ENCODE measurements at places on chromosomes 3 and 15.
A peak's percentile ranks its signal among the peaks of the same experiment; 100 is the strongest.

DNA sequence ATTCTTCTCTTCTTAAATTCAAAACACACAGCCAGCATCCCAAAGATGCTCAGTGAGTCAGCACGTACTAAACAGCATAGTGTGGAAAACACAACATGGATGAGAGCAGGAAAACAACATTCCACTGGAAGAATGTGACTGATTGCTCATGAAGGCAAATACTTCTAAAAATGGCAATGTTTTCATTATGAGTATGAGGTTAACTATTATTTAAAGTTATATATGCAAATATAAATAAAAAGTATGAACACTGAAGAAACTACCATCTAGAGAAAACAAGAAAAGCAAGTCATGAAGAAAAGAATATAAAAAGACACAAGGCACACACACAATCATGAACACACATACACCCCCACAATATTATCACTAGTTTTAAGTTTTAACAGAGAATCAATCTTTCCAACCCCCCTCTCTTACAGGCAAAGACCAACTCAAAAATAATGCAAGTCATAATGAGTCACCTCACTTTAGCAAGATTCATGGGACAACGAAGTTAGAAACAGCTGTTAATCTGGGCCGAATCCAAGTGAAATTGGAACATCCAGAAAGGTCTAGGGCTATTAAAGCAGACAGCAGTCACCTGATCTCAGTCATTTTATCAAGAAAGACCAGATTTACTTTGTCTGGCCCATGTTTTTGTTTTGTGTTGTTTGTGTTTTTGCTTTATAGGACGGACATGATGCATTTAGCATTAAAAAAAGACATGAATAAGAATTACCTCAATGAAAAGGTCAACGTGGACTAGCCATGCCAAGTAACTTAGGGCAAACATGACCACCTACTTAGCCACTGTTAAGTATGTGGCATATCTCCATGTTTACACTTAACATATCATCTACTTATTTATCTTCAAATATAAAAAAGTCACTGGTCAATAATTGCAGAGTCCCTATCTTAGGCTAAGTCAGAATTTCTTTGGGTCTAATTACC lies 18.1 kb downstream of the GBE1 start:
- H3K27ac ChIP-seq: no peak overlapping the region
- DNase-seq: no peak

DNA sequence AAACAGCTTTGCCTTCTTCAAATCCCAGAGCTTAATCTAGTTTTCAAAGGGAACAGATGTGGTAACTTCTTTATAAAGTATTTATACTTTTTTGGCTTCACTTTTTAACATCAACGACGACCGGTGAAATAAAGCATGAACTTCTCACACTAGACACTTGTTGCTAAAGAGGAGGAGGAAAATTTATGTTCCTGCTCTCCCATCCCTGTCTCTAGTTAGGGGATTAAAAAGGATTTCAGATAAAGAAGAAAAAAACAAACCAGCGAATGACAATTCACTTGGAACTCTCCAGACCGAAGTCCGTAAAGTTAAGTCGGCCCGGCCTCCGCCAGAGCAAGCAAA lies 672 bp downstream of the NEDD4 start:
- DNase-seq: no peak
- H3K4me3 ChIP-seq: peak overlapping the region; percentile 85
- H3K4me1 ChIP-seq: peaks cover 16% of the 10 kb centered on the region
- peaks cover 33% of the 10 kb centered on the region for H3K27me3 ChIP-seq

GRCh38 chr3:127170814-127171213 lies 22.1 kb upstream of the PRR23E start:
- no peak for DNase-seq
- peaks cover 12% of the 10 kb centered on the region for H3K27me3 ChIP-seq
- no peaks in the 10 kb centered on the region for H3K4me1 ChIP-seq
- no peaks in the 10 kb centered on the region for H3K36me3 ChIP-seq
- H3K27ac ChIP-seq: no peak overlapping the region
- H3K4me3 ChIP-seq: no peak overlapping the region

DNA sequence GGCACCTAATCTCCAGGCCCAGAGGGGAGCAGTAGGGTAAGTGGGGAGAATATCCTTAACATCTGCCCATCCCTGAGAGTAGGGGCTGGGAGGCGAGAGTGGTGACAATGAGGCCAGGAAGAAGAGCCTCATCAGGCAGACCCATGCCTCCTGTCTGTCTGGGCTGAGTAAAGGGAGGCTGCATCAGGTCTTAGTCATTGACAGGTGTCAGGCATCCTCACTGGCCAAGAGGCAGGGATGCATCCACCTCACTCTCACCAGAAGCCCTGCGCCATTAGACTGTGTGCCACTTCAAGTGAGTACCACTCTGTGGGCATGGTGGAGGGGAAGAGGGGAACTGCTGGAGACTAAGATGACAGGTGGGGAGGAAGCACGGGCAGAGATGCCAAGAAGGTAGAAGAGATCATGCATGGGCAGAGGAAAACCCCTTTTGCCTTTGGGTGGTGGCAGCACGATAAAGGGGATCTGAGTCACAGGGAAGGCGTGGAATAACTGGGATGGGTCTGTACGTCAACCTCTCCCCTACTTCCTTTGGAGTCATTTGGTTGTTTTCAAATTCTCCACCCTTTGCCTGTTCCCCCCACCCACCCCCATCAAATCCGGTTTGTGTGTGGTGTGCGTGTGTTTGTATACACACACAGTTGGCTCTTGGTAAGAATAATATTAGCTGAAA lies 14.1 kb downstream of the ANAPC13 start:
- H3K36me3 ChIP-seq: no peaks in the 10 kb centered on the region
- no peak overlapping the region for H3K27ac ChIP-seq
- DNase-seq: no peak

DNA sequence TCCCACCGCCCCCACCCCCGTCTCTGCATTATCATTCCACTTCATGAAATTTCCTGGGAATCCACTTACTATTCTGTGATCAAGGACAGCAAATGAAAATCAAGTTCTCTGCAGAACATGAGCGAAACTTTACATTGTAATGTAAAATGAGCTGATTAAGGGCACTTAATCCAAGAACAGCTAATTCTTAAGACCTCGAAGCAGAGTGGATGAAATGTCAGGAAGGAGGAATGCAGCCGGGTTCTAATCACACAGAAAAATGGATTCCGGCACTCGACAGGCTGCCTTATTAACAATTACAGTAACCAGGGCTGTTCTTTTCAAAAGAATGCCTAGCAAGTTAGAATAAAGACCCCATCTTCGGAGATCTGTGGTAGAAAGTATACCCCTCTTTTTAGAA lies 57.5 kb downstream of the RFTN1 start:
- H3K27me3 ChIP-seq: no peaks in the 10 kb centered on the region
- no peak overlapping the region for H3K27ac ChIP-seq
- peaks cover 13% of the 10 kb centered on the region for H3K36me3 ChIP-seq
- peaks cover 5% of the 10 kb centered on the region for H3K4me1 ChIP-seq
- H3K4me3 ChIP-seq: no peak overlapping the region

GRCh38 chr3:151431940-151432339 lies 28.9 kb downstream of the IGSF10 start:
- H3K4me3 ChIP-seq: no peak overlapping the region
- DNase-seq: no peak
- no peaks in the 10 kb centered on the region for H3K36me3 ChIP-seq
- H3K27ac ChIP-seq: no peak overlapping the region

- no peaks in the 10 kb centered on the region for H3K36me3 ChIP-seq
- H3K27ac ChIP-seq: no peak overlapping the region
- no peaks in the 10 kb centered on the region for H3K27me3 ChIP-seq
- peaks cover 18% of the 10 kb centered on the region for H3K4me1 ChIP-seq
- no peak for DNase-seq
Observed at GRCh38 chr15:28981351-28981720, 95.6 kb downstream of the APBA2 start.

- H3K4me1 ChIP-seq: peaks cover 27% of the 10 kb centered on the region
- H3K4me3 ChIP-seq: no peak overlapping the region
- peak overlapping the region; percentile 79 for H3K27ac ChIP-seq
- DNase-seq: peak; percentile 78
- H3K27me3 ChIP-seq: no peaks in the 10 kb centered on the region
Observed at GRCh38 chr3:101643861-101644613, 32.9 kb downstream of the ZBTB11 start.

- H3K36me3 ChIP-seq: peaks cover 1% of the 10 kb centered on the region
- DNase-seq: no peak
- no peak overlapping the region for H3K27ac ChIP-seq
- H3K4me1 ChIP-seq: peaks cover 4% of the 10 kb centered on the region
- H3K4me3 ChIP-seq: no peak overlapping the region
Observed at GRCh38 chr3:114903213-114903612, 243.9 kb downstream of the ZBTB20 start.

GRCh38 chr3:144295613-144296012 lies 324.0 kb downstream of the DIPK2A start:
- no peak overlapping the region for H3K4me3 ChIP-seq
- no peak for DNase-seq
- no peak overlapping the region for H3K27ac ChIP-seq
- H3K27me3 ChIP-seq: peaks cover 15% of the 10 kb centered on the region

GRCh38 chr3:117003501-117003900 lies 293.9 kb downstream of the TUSC7 start:
- no peak overlapping the region for H3K4me3 ChIP-seq
- H3K27me3 ChIP-seq: no peaks in the 10 kb centered on the region
- no peaks in the 10 kb centered on the region for H3K36me3 ChIP-seq
- no peak overlapping the region for H3K27ac ChIP-seq
- no peaks in the 10 kb centered on the region for H3K4me1 ChIP-seq

DNA sequence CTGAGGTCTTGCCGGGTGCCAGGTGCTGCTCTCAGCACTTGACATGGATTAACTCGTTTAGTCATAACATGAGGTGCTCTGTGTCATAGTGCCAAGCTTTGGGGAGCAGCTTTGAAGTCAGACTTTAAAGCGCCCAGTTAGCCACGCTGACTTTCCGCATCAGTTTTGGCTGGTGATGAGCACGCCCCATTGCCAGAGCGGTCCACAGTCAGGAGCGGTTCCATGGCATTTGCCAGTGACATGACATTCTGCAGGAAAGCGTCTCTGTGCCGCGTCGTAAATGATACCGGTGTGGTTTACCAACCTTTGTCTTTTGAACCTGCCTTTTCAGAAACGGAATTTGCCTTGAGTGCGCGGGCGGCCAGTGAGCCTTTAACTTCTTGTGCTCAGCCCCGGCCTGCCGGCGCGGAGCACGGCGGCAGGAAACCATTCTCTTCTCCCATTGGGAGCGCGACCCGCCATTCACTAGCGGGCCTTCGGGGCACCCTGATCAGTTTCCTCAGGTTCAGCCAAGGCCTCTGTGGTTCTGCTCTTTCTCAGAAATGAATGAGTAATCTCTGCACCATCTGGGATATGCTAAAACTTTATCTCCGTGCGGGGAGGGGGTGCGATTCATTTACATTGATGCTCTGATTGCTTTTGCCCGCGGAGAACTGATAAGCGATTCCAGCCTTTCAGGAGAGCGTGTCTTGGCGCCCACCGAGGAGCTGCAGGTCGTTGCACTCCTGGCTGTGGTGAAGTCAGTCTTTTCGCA lies 1.7 kb upstream of the SLC2A2 start:
- H3K4me1 ChIP-seq: no peaks in the 10 kb centered on the region
- H3K4me3 ChIP-seq: no peak overlapping the region
- peaks cover 20% of the 10 kb centered on the region for H3K27me3 ChIP-seq
- no peak overlapping the region for H3K27ac ChIP-seq

DNA sequence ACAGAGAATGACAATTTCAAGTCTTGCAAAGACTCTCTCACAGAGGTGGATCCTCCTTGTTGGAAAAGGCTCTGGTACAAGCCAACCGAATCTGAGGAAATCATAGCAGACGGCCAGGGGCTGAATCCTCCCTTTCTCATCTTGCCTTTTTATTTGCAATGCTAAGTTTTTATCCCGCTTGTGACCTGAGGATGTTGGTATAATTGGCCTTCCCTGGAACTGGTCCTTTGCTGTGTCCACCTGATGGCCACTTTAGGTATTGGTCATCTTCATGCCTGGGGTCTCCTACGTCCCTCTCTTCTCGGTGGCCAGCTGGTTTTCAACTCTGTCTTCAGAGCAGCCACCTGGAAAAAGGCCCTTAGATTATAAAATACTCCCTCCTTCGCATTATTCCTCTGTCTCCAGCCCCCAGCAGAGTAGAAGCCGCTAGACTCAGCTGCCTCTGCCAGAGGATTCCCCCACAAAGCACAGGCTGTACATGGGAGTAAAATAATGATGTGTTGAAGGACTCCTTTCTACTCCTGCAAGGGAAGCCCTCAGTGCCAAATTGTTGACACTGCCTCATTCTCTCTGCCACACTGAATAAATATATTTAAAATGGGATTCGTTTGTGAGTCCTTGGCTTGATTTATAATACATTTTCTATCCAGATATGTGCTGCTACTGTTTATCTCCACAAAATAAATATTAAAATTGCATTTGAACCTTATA lies 208.9 kb upstream of the CFAP20DC start:
- DNase-seq: no peak
- H3K4me1 ChIP-seq: no peaks in the 10 kb centered on the region

- H3K27me3 ChIP-seq: peaks cover 53% of the 10 kb centered on the region
- peak; percentile 37 for DNase-seq
- H3K27ac ChIP-seq: peak overlapping the region; percentile 60
- no peaks in the 10 kb centered on the region for H3K36me3 ChIP-seq
Observed at GRCh38 chr3:194685065-194685717, 492 bp upstream of the FAM43A start.

DNA sequence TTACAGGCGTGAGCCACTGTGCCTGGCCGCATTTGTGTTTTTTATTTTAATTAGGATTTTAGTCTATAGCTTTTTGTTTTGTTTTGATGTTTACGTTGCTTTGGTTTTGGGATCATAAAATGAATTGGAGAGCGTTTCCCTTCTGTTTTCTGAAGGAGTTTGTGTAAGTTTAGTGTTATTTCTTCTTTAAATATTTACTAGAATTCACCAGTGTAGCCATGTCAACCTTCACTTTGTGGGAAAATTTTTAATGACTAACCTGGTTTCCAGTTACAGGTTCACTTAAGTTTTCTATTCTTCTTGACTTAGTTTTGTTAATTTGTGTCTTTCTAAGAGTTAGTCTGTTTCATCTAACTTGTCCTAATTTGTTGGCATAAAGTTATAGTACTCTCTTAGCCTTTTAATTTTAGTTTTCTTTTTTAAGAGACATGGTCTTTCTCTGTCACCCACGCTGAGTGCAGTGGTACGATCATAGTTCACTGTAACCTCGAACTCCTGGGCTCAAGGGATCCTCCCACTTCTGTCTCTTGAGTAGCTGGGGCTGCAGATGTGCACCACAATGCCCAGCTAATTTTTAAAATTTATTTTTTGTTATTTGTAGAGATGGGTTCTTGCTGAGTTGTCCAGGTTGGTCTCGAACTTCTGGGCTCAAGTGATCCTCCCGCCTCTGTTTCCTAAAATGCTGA lies 61.0 kb downstream of the CHD2 start:
- peaks cover 31% of the 10 kb centered on the region for H3K4me1 ChIP-seq
- DNase-seq: no peak
- H3K27ac ChIP-seq: no peak overlapping the region
- H3K36me3 ChIP-seq: peaks cover 81% of the 10 kb centered on the region
- no peaks in the 10 kb centered on the region for H3K27me3 ChIP-seq

- peaks cover 24% of the 10 kb centered on the region for H3K36me3 ChIP-seq
- no peak overlapping the region for H3K27ac ChIP-seq
- DNase-seq: no peak
- H3K27me3 ChIP-seq: no peaks in the 10 kb centered on the region
- H3K4me3 ChIP-seq: peak overlapping the region; percentile 25
Observed at GRCh38 chr15:80155001-80155377, 2.2 kb downstream of the FAH start.

- H3K4me3 ChIP-seq: no peak overlapping the region
- H3K27me3 ChIP-seq: no peaks in the 10 kb centered on the region
- H3K4me1 ChIP-seq: no peaks in the 10 kb centered on the region
- H3K27ac ChIP-seq: no peak overlapping the region
Observed at GRCh38 chr3:3080309-3080708, 29.9 kb downstream of the IL5RA start.

GRCh38 chr15:64247906-64248541 lies 85.2 kb upstream of the PPIB start:
- H3K36me3 ChIP-seq: peaks cover 23% of the 10 kb centered on the region
- no peaks in the 10 kb centered on the region for H3K27me3 ChIP-seq
- H3K4me3 ChIP-seq: no peak overlapping the region

Measured in activated CD8-positive, alpha-beta memory T cell treated with anti-CD3 and anti-CD28 coated beads, Interleukin-2, amount 10 ng/mL, durations not matched to agents 7 days and 5 days (primary cell).